ENCODE measurements at places on chromosomes 7 and 10. TPM values are rescaled to one million over a fixed set of nuclear protein-coding genes. Genes with fewer than 3 reads are reported as not detected.
A peak's percentile ranks its signal among the peaks of the same experiment; 100 is the strongest.

Gene PUS7
- polyA plus RNA-seq = 2.6 TPM

Gene OR13A1
- not detected for polyA plus RNA-seq

Gene OPALIN
- polyA plus RNA-seq = not detected

Gene ATRNL1
- polyA plus RNA-seq = 2.4 TPM

- DNase-seq = peak; percentile 94
These were observed 1.6 kb upstream of the HILPDA start for GRCh38 chr7:128453836-128454804.

DNA sequence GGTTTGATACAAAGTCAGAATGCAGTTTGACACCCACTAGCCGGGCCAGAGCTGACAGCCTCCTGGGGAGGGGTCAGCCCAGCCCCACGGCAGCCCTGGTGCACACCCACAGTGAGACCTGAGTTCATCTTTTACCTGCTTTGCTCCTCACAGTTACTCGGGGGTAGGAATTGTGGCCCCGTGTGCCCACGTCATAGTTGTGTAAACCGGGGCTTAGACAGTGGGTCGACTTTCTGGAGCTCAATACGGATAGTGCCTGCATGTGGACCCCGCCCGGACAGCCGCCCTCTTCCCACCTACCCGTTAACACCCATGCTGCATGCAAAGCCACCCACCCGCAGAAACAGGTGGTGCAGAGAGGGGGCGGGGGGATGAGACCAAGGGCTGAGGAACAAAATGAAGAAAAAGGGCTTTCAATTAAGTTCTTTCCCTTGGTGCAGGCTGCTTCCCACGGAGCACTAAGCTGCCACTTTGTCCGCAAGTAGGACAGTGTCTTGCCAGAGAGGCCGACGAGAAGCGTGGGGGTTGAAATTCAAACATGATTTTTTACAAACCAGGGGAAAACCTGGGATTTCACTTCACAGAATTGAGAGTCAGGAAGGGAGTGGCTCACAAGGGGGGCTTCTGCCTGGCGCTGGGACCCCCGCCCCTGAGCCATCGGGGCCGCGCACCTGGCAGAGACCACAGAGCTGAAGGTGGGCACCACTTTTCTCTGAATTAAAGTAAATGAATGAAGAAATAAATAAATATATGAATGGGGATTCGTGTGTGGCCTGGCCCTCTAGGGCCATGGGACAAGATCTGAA lies 24.6 kb upstream of the FOXL3 start:
- no peak for DNase-seq

DNA sequence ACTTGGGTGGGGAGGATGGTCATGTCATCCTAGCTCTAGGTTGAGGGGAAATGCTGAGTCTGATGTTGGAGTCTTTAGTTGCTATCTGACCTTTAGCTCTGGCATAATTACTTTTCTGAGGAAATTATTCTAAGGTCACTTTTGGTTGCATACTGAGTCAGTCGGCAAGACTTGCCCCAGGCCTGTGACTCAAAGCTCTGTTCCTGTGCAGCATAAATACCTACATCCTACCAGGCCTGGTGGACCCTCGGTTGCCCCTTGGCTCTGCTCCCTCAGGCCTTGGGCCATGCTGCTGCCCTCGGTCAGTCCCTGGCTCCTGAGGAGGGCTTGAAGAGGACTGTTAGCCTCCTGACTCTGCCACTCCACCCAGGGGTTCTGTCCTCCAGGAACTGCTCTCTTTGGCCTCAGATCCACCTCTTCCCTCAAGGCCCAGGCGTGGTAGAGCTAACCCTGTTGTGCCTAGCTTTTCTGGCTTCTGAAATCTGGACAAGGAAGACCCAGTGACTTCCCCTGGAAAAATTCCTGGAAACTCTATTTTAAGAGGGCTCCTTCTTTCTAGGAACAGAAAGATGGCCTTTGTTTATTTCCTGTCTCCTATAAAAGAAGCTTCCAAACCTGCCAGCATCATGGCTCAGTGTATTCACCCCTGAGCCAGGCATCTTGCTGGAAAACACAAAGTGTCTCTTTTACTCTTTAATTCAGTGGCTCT lies 71.2 kb downstream of the TMEM178B start:
- DNase-seq = no peak

GRCh38 chr10:131155218-131155875 lies 156.2 kb downstream of the TCERG1L start:
- DNase-seq = no peak

DNA sequence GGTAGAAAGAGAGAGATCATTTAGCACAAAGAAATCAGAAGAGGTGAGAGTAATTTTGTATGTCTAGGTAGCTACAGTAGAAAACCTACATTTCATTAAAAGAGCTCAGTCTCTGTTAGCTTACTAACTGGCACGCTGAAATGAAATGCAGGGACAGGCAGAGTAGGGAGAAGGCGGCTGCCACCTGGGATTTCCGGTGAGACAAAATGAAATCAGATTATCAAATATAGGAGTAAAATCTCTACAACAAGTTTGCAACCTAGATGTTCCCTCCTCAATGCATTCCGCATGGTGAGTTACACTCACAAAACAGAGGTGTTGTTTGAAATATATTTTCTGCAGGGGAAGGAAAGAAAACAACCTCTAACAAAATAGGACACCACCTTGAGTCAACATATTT lies 55.9 kb downstream of the VOPP1 start:
- no peak for DNase-seq

- DNase-seq = peak; percentile 49
These were observed 36.2 kb downstream of the PITRM1 start for GRCh38 chr10:3136336-3136735.
